IMR-90 (cell line): ENCODE measurements at places on chromosomes 4 and X. TPM values are rescaled to one million over a fixed set of nuclear protein-coding genes. Genes with fewer than 3 reads are reported as not detected.

DNA sequence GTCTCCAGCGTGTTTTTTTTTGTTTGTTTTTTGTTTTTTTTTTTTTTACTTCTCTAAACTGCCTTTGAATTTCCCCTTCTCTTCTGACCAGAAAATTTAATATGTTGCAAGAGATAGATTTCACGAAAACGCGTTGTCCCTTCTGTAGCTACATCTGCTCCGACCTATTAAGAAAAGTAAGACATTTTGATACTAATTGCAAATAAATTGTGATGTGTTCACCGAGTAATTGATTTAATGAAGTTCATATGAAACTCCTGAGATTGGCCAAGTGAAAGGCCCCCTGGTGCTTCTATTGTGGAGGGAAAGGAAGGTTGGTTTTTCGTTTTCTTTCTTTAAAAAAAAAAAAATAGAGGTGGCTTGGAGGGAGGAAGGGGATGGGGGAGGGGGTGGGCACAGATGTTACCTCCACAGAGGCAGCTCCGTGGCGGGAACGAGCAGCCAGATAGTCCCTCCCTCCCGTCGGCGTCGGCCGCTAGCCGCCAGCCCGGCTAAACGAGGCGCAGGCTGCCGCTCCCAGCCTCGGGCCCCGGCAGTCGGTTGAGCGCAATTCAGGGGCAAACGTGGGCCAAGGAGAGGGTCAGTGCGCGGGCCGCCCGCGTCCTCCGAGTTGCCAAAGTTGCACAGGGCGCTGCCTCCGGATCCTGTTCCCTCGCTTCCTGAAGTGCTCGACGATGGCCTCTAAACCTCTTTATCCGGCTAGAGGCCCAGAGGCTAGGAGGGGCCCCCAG lies 139.1 kb upstream of the ZIC3 start:
- DNase-seq = no peak

DNA sequence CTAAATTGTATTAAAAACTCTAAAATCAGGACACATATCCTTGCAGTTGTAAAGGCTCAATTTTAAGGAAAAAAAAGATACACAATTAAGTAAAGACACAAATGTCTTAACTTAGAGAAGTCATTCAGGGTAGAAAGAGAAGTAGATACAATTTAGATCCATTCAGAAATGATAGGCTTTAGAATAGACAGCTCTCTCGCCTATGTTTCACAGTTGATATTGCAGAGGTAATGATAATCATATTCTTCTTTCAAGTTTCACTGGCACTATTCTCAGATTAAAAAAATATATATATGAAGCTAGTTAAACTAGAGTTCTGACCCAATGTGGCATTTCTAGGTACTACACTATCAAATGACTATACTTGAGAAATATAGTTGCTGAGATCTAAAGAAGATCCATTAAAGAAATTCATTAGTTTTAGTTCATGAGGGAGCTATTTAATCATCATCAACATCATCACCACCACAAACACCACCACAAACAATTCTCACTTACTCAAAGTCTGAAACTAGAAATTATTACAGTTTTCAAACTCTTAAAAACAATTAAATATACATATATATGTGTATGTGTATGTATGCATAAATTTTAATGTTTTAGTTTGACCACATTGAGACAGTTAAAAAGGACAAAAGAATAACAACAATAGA lies 93.1 kb downstream of the ANTXR2 start:
- DNase-seq = no peak

DNA sequence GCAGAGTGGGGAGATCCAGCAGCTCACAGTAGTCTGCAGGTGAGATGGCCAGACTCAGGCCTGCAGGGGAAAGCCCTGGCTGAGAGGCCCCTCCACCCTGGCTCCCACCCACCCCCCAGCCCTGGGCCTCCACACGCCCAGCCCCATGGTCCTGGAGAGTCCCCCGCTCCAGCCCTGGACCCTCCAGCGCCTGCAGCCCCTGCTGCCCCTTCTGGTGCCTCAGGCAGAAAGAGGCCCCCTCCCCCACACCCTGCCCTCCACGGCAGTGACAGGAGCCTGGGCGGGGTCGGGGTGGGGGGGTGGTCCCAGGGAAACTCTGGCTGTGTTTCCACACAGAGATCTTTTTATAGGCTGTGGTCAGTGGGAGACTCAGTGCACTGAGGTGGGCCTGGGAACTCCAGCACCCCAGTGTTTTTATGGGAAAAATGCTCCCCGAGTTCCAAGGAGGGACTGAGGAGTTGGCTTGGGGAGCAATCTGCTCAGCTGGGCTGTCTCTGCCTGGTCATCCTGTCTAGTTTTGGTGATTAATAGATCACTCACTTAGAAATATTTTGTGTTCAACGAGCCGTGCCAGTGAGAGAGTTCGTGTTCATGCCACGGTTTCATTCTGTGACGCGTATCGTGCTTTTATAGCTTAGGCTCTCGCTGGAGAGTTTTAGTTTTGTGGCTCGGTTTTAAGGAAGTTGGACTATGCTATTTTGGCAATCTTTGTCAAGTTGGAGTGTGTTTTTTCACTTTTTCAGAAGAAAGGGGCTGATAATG lies 53.1 kb upstream of the HGFAC start:
- peak; percentile 73 for DNase-seq

GRCh38 chrX:130981836-130982235 lies 76.3 kb upstream of the ARHGAP36 start:
- no peak for DNase-seq

GRCh38 chr4:150038335-150039076 lies 39.7 kb upstream of the DCLK2 start:
- DNase-seq = no peak

GRCh38 chr4:57430726-57431125 lies 320.5 kb upstream of the IGFBP7 start:
- DNase-seq = no peak

DNA sequence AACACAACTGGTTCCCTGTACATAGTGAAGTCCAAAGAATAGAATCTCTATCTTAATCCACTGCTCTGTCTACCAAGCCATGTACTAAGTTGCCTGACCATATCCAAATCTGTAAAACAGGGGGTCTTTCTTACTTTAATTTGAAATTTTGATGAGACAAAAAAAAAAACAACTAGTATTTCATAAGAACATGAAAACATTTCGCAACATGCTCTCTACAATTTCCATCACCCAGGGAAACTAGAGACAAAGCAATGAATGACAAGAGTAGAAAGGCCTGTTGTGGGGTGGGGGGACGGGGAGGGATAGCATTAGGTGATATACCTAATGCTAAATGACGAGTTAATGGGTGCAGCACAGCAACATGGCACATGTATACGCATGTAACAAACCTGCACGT lies 279.9 kb downstream of the PPP3CA start:
- no peak for DNase-seq

DNA sequence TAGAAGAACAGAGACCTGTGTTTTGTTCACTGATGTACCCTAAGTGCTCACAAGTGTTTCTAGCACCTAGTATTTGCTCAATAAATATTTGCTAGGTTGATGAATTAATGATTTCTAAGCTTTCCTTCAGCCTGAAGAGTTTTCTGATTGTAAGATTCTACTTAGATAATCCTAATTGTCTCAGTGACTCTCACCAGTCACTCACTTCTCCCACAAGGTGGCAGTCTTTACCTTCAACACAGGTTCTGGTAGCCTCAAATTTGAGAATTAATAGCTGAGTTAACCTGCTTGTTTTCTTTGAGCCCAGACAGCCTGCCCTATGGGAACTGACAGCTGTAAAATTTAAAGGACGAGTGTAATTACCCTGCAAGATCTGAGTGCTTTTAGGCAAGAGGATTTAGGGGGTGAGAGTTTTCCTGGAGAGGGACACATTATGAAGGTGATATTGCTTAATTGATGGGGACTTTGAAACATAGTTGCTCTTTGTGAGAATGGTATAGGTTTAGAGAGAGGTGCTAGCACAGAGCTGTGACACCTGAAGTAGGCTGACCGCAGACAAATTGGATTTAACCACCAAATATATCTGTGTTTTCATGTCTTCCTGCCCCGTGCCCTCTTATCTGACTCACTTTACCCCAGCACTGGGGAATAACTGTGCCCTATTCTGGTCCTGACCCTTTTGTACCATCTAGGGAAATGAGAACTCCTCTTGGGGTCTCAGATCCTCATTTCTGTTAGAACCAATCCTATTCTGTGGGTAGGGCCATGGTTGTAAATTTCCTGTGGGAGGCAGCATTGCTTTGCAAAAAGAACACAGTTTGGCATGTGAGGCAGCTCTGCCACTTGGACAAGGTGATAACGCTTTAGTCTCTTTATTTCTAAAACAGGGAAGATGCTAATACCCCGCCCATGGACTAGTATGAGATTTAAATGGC lies 27.7 kb downstream of the CD38 start:
- DNase-seq = peak; percentile 63

DNA sequence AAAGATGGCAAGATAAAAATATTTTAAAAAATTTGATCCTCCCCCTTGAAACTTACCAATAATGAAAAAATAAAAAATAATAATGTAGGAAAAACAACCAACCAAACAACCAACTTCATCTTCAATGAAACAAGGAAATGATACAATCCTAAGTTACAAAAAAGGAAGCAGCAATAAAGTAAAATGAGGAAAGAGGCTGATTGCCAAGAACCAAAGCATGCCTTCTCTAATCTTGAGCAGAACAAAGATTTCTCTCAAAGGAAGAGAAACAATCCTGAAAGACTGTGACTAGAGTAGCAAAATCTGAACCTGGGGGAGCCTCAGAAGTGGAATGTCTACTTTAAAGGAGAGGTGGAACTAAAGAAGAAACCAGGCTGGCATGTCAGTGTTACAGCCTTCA lies 10.9 kb upstream of the WDFY3 start:
- no peak for DNase-seq

GRCh38 chr4:4182835-4183568 lies 43.7 kb downstream of the OTOP1 start:
- DNase-seq = no peak

- DNase-seq = peak; percentile 77
Observed at GRCh38 chr4:53840643-53841042, 223.8 kb downstream of the CHIC2 start.

DNA sequence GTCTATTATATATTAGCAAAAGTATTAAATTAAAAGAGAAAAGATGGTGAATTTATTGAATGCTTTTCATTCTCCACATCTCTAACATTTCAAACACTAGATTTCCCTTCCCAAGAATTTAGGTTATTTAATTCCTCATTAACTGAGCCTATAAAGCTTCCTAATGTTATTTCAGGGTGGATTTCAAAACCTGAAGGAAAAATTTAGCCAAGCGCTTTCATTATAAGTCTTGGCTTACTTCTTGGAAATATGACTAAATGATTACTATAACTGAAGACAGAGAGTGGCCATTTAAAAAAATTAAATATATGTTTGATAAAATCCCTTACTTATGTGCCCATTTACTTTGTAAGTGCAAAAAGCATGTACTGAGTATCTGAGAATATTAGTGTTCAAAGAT lies 141.8 kb upstream of the ARSJ start:
- no peak for DNase-seq

S100G gene
- polyA plus RNA-seq = not detected in 2 replicates

DNA sequence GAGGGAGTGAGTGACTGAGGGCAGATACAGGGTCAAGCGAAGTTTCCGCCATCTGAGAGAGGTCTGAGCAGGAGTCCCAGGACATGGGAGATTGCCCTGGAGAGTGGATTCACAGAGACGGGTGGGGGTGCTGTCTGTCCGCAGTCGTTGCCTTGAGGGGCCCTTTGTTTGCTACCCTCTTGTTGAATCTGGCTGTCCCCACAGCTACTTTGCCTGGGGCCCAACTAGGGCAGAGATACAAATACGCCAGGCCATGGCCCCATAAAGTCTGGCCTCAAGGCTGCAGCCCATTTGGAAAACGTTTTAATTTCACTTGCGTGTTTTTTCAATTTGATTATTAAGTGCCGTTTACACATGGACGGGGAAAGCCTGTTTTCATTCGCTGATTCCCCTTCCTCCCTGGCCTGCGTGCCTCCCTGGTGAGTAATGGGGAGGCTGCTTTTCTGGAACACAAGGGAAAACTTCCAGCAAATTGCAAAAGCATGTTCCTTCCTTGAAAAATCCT lies 134.4 kb downstream of the SMIM20 start:
- peak; percentile 92 for DNase-seq
